T-cell (primary cell): ENCODE measurements at places on chromosomes 4 and X.
A peak's percentile ranks its signal among the peaks of the same experiment; 100 is the strongest.

DNA sequence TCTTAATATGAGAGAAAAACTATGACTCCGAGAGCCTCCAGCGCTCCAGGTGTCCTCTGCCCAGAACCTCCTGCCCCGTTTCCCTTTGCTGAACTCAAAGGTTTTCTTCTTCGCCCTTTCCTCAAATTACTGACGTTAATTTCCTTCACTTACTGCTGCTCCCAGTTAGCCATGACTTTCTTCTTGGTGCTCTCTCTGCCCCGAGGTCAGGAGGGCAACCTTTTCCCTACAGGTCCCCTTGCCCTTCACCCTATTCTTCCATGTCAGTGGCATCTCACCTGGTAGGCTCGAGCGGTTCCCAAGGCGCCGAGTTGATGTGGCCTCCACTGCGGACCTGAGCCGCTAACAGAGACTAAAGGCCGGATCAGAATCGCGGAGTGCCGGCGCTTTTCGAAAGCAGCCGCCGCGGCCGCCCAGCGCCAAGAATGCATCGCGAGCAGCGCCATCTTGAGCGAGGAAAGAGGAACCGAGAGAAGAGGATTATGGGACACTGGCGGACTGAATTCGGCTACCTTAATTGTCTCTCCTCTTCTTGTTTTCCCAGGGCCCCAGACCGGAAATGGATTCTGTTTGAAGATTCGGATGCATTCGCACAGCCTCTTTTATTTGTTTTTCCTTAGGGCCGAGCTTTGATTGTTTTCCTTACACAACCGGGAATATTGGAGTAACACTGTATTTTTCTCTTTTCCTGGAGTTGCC lies at the start of gene ABCB7:
Gene ABCB7 (minus strand): TSS at position 457 of the 699 bp plus-strand sequence. CDS start 11 bp downstream, at position 446.
- peak; percentile 52 for DNase-seq

DNA sequence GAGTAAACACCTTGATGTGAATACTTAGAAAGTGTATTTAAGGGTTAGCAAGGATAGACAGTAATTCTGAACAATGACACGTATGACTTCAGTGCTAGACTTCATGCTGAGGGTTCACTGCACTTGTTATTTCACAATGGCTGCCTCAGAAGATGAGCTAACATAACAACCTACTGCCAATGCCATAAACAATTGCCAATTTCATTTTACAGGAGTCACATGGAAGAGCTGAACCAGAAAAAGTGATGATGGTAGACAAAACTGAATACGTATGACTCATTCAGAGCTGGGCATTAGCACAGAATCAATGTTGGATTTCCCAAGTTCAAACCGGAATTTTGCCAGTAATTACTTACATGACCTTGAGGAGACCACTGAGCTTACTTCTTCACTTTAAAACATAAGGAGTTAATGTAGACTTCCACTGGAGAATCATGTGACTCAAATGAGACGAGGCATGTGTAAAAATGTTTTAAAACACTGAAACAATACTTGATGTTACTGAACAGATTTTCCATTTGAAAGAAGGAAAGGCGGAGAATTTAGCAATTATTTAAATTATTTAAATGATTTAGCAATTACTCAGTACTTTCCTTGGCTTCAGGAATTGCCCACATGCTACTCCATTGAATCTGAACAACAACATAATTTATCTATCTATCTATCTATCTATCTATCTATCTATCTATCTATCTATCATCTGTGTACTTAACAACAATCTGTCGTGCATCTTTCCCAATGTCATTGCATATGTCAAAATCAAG lies 868.5 kb upstream of the SLIT2 start:
- no peak for DNase-seq

DNA sequence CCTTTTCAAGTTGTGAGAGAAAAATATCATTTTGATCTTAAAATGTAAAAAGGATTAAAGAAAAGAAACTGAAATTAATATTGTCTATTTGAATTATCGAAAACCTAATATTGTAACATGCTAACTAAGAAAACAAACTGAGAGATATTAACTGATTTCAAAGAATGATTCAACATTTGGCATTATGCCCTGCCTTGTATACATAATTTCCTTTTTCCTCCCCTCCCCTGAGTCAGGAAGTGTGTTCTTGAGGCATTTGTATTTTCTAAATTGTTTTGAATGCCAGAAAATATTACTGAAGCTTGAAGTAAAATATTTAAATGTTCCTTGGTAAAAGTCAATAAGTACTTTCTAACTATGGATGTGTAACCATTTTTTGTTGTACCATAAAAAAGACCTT lies 49.4 kb downstream of the RPS6KA3 start:
- no peak for DNase-seq

DNA sequence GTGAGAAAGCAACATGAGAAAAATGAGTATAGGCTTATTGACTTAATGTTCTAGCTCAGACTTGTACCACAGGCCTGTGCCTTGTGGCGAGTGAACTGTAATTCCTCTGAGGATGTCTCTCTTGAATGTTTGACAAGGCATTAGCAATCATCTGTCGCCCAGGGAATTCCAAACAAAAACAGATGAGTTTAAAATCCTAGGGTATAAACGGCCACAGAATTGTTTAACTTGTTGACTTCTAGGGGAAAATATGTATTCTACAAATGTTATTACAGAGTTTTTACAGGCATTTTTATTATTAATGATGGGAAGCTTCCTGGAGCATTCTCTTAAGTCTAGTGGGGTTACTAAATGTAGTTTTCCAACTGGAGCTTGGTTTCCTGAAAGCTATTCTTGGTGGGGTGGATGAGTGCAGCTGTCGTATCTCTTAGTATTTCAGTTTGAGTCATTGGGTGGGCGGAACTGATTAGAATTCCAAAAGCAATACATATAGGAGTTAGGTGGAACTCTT lies 40.6 kb downstream of the ARHGAP10 start:
- DNase-seq: no peak

GRCh38 chr4:80266253-80266901 lies at the start of gene FGF5:
Gene FGF5 (plus strand): TSS chr4:80266664. CDS start chr4:80266825, 161 bp downstream.
- DNase-seq: no peak

- no peak for DNase-seq
Observed at GRCh38 chrX:150482537-150483206, 85.7 kb upstream of the MTM1 start.

- DNase-seq: no peak
Observed at GRCh38 chr4:108829966-108830492, 67.2 kb upstream of the ETNPPL start.

- no peak for DNase-seq
Observed at GRCh38 chrX:150465326-150465725, 102.2 kb downstream of the MAMLD1 start.

GRCh38 chr4:160235771-160236170 lies 1132.9 kb downstream of the RAPGEF2 start:
- DNase-seq: no peak

DNA sequence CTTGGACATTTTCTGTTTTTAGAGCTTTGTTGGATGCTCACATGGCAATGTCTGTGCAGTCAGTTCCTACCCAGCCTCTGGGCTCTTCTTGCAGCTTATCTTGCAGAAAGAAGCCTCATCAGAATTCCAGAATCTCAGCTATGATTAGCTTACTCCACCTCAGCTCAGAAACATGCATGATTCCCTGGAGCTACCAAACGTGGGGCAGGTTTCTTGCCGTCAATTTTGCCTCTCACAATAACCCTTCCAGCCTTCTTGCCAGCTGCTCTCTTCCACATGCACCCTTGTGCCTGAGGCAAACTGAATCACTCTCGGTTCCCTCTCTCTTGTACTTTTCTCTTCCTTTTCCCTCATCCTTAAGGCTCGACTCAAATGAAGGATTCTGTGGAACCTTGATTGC lies 141.4 kb downstream of the PTTG2 start:
- no peak for DNase-seq

GRCh38 chrX:132025041-132025440 lies 1.9 kb downstream of the STK26 start:
- no peak for DNase-seq

GRCh38 chrX:2934715-2935710 lies 5.9 kb upstream of the ARSD start:
- no peak for DNase-seq

- no peak for DNase-seq
Observed at GRCh38 chr4:144734522-144734921, 88.6 kb downstream of the HHIP start.

DNA sequence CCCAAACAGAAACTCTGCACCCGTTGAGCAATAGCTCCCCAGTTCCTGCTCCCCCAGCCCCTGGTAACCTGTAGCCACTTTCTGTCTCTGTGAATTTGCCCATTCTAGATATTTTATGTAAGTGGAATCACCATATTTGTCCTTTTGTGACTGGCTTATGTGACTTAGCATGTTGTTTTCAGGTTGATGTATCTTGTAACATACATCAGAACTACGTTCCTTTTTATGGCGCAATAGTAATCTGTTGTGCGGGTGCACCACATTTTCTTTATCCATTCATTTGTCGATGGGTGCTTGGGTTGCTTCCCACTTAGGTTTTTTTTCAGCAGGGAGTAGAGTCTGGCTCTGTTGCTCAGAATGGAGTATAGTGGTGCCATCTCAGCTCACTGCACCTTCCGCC lies 6.6 kb upstream of the PDZD4 start:
- no peak for DNase-seq

- DNase-seq: no peak
Observed at GRCh38 chr4:180951312-180951711, 1291.9 kb upstream of the TENM3 start.

GRCh38 chr4:180641495-180641894 lies 1601.7 kb upstream of the TENM3 start:
- DNase-seq: no peak

GRCh38 chr4:44928785-44929184 lies 202.4 kb upstream of the GNPDA2 start:
- DNase-seq: no peak

- no peak for DNase-seq
Observed at GRCh38 chr4:40190465-40190864, 6.4 kb upstream of the RHOH start.

DNA sequence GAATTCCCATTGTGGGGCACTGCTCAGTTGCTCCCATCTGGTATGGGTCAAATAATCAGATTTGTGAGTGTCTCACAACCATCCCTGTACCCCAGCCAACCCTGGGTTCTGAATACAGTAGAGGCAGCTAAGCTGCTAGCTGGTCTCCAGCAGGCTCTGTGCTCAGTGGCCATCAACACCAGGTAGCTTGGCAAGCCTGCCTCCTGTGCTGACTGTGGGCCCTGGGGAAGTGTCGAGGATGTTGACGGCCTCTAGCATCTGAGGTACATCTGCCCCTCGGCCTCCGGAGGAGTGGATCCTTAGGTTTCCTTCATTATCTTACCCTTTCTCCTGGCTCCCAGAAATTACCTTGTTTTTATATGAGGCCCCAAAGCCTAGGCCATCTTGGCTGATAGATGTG lies 13.3 kb downstream of the RNF4 start:
- no peak for DNase-seq

DNA sequence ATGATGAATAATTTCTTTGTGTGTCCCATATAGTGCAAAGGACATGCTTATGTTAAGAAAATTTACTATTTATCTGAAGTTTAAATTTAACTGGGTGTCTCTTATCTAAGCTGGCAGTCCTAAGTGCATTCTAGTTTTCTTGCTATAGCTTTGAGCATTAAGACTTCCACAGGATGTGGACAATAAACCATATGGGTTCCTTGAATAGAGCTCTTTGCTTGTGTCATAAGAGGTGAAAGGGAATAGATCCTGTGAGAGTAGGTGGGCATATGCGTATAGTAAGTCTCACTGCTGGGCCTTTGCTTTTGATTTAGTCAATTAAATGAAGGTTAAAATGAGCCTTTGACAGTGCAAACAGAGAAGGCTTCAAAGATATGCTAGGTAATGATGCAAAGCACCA lies 223.4 kb upstream of the GYPA start:
- no peak for DNase-seq

- DNase-seq: no peak
Observed at GRCh38 chrX:134599184-134599914, 58.9 kb downstream of the PLAC1 start.

- DNase-seq: no peak
Observed at GRCh38 chrX:80765220-80765625, 44.5 kb downstream of the BRWD3 start.

DNA sequence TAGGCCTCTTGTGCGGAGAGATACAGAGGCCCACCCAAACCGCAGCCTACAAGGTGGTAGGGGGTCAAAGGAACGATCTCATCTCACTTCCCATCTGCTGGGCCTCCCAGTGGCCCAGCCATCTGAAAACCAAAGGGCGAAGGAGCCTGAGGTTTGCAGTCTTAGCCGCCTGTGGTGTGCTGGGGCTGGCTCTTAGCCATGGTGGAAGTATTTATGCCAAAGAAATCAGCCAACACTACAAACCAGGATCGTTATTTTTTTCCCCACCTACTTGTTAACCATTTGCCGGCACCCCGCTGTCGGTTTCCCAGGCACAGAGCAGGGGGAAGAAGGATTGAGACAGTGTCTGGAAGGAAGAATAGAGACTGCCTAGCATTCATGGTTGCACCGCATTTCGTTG lies 30.9 kb upstream of the CDKL5 start:
- no peak for DNase-seq
